K562 (cell line): ENCODE measurements at places on chromosomes 12 and 14.

GRCh38 chr14:94728950-94729349, 41.0 kb downstream of the GSC start:
- no peaks in the 10 kb centered on the region for H3K4me1 ChIP-seq
- no peak overlapping the region for H3K27ac ChIP-seq
- DNase-seq, result no peak
- H3K36me3 ChIP-seq, result no peaks in the 10 kb centered on the region

DNA sequence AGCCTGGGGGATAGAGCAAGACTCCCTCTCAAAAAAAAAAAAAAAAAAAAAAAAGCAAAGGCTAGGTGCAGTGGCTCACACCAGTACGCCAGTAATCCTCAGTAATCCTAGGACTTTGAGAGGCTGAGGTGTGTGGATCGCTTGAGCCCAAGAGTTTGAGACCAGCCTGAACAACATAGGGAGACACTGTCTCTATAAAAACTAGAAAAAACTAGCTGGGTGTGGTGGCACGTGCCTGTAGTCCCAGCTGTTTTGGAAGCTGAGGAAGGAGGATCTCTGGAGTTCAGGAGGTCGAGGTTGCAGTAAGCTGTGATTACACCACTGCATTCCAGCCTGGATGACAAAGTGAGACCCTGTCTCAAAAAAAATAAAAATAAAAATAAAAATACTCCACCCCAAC, 8.9 kb upstream of the RBM25 start:
- no peaks in the 10 kb centered on the region for H3K36me3 ChIP-seq
- no peak overlapping the region for H3K27ac ChIP-seq
- H3K27me3 ChIP-seq, result no peaks in the 10 kb centered on the region
- H3K4me1 ChIP-seq, result no peaks in the 10 kb centered on the region
- DNase-seq, result no peak
- H3K4me3 ChIP-seq, result no peak overlapping the region

DNA sequence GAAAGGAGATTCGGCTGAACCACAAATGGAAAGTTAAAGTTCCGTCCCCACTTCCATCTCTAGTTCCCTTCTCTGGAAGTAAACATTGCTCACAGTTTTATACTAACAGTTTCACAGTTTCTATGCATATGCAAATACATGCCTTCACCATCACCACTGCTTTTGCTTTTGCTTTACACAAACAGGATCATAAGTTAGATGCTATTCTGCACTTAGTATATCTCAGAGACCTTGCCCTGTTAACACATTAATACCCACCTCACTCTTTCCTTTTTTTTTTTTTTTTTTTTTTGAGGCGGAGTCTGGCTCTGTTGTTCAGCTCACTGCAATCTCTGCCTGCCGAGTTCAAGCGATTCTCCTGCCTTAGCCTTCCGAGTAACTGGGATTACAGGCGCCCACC, 890 bp downstream of the TEP1 start:
- no peaks in the 10 kb centered on the region for H3K27me3 ChIP-seq
- peaks cover 10% of the 10 kb centered on the region; the same call in 2 of the 3 replicates for H3K4me1 ChIP-seq
- peaks cover 9% of the 10 kb centered on the region; the same call in 2 of the 3 replicates for H3K36me3 ChIP-seq
- H3K4me3 ChIP-seq, result peak overlapping the region; percentile 93
- no peak for DNase-seq

GRCh38 chr14:20262642-20263128, 23.6 kb downstream of the OR11H4 start:
- peak overlapping the region; percentile 62; the same call in 1 of the 3 replicates for H3K27ac ChIP-seq
- H3K27me3 ChIP-seq, result no peaks in the 10 kb centered on the region
- H3K4me1 ChIP-seq, result no peaks in the 10 kb centered on the region

DNA sequence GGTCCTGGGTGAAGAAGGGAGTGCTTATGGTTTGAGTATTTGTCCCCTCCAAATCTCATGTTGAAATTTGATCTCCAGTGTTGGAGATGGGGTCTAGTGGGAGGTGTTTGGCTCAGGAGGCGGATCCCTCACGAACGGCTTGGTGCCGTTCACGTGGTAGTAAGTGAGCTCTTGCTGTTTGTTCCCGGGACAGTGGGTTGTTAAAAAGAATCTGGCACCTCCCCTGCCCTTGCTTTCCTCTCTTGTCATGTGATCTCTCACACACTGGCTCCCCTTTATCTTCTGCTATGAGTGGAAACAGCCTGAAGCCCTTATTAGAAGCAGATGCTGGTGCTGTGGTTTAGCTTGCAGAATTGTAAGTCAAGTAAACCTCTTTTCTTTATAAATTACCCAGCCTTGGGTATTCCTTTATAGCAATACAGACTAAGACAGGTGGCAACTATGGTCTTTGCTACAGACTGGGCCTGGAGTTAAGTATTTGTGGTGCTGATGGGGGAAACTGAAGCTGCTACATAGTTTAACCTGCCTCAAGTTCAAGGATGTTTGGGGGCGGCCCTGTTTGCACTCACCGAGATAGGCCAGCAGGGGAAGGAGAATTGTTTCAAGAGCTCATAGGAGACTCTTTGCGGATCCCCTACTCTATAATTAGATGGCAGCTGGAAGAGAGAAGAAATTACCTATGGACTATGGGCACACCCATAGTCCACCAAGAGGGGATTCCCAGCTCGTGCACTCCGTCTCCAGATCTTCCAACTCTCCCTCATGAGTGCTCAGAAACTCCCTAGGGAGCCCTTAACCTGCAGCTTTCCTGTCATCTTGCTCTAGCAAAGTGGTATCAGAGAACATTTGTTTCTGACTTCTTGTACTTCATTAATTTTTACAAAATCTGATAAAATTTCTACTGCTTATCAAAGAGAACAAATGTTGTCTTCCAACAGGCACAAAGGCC, 164.6 kb downstream of the SLC15A5 start:
- no peaks in the 10 kb centered on the region for H3K27me3 ChIP-seq
- H3K27ac ChIP-seq, result no peak overlapping the region
- H3K36me3 ChIP-seq, result no peaks in the 10 kb centered on the region
- DNase-seq, result peak; percentile 0

GRCh38 chr14:106662936-106663550, 1136.7 kb downstream of the TMEM121 start:
- H3K27ac ChIP-seq, result no peak overlapping the region
- no peak for DNase-seq
- no peaks in the 10 kb centered on the region for H3K36me3 ChIP-seq
- no peak overlapping the region for H3K4me3 ChIP-seq

GRCh38 chr14:42229976-42230375, 623.3 kb downstream of the LRFN5 start:
- no peaks in the 10 kb centered on the region for H3K4me1 ChIP-seq
- no peak overlapping the region for H3K4me3 ChIP-seq
- no peaks in the 10 kb centered on the region for H3K27me3 ChIP-seq
- no peak overlapping the region for H3K27ac ChIP-seq

GRCh38 chr14:54447231-54447692, 6.1 kb upstream of the CNIH1 start:
- H3K4me1 ChIP-seq, result no peaks in the 10 kb centered on the region; the same call in 2 of the 3 replicates
- no peak overlapping the region for H3K27ac ChIP-seq
- no peaks in the 10 kb centered on the region for H3K36me3 ChIP-seq
- DNase-seq, result no peak
- H3K4me3 ChIP-seq, result no peak overlapping the region
- no peaks in the 10 kb centered on the region for H3K27me3 ChIP-seq

DNA sequence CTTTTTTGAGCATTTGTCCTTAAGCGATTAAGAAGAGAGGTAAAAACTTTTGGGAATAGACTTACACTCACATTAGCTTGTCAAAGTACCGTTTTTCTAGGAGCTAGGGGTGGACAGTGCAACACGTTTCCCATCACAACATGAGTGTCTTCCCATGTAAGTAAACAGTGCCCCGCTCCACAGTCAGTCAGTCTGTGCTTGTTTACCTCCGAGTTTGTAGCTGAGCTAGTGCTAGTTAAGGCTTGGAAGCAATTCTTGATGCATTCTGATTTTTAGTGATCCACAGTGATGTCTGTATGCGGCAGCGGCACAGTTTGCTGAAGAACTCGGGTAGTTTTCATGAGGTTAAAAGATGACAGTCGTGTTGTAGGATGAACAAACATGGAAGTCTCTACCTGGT, 941 bp downstream of the ZDHHC17 start:
- H3K36me3 ChIP-seq, result peaks cover 4% of the 10 kb centered on the region; the same call in 1 of the 3 replicates
- H3K4me1 ChIP-seq, result peaks cover 22% of the 10 kb centered on the region; the same call in 2 of the 3 replicates
- peak overlapping the region; percentile 97 for H3K27ac ChIP-seq
- DNase-seq, result peak; percentile 37

GRCh38 chr14:32656601-32657000, 282.1 kb upstream of the NPAS3 start:
- no peaks in the 10 kb centered on the region for H3K4me1 ChIP-seq
- H3K27me3 ChIP-seq, result no peaks in the 10 kb centered on the region
- no peak overlapping the region for H3K4me3 ChIP-seq
- no peak for DNase-seq
- H3K27ac ChIP-seq, result no peak overlapping the region

GRCh38 chr12:101567918-101568317, 26.9 kb upstream of the MYBPC1 start:
- no peak overlapping the region for H3K4me3 ChIP-seq
- peaks cover 21% of the 10 kb centered on the region for H3K27me3 ChIP-seq
- no peaks in the 10 kb centered on the region for H3K36me3 ChIP-seq
- H3K4me1 ChIP-seq, result no peaks in the 10 kb centered on the region
- no peak overlapping the region for H3K27ac ChIP-seq
